Stimulated activated CD4-positive, alpha-beta T cell treated with anti-CD3 and anti-CD28 coated beads, Interleukin-12 subunit alpha, Interleukin-12 subunit beta, amount 100 ng/mL, for 48 hours (primary cell): ENCODE measurements at places on chromosomes 4 and X.

GRCh38 chr4:188295899-188296298 is 156.7 kb downstream of the TRIML1 start:
- DNase-seq, result no peak

DNA sequence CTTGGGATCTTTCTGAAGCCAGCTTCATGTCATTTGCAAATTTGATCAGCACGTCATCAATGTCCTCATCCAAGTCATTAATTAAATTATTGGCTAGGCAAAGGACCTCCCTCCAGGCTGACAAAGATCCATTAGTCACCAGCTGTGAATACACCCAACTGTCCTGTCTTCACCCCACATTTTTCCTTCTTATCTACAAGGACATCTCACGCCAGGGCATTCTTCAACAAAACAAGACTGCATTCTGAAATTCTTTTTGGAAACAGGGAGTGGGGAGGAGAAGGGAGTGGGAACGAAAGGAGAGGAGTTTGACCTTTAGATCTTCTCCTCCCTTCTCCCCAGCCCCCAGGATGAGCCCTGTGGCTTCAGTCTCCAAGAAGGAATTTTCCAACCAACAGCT is 32.7 kb downstream of the NLGN3 start:
- DNase-seq, result no peak

DNA sequence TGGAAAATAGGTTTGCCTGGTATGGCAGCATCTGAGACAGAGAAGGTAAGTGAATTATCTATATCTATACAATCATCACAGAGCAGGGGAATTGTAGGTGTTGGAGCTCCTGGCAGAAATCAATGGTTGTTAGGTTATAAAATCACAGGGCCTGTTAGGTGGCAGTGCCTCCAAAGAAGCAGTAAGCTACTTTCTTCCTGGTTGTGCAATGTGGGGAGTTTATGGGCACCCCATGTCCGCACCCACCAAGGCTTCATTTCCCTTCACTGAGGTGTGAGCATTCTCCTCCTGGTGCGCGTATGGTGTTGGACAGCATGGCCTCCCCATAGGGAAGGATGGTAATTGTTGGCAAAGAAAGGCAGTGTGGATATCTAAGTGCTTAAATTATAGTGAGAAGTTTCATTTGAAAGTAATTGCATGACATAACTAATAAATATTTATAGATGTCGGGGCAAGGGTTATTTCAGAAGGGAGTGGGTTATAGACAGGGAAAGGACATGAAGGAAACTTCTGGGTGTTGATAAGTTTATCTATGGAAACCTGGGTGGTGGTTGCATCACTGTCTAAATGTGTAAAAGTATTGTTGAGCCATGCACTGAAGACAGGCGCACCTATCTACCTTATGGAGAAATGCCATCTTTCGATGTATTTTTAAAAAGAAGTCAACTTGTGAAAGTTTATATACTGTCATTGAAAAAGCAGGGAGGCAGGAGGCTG is 153.7 kb downstream of the FRAS1 start:
- no peak for DNase-seq

- no peak for DNase-seq
These were observed 34.5 kb upstream of the TLR2 start for GRCh38 chr4:153649572-153649991.

DNA sequence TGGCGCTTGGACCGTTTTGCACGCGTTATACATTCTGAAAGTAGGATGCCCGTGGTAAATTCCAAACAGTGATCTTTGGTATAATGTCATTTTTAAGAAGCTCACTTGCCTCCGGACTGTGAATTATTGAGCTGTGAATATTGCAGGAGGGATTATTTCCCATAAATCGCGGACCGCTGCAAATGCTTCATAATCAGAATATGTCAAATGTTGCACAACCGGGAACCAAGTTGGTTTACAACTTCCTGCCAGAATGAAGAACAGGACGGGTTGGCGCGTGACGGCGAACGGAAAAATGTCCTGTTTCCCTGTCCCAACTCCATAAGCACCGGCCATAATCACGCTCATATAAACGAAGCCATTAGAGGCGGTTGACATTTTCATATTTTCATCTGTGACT is 67.6 kb downstream of the SHOX start:
- DNase-seq, result no peak
